Neural progenitor cell (in vitro differentiated cells): ENCODE measurements at places on chromosomes 4 and X.

DNA sequence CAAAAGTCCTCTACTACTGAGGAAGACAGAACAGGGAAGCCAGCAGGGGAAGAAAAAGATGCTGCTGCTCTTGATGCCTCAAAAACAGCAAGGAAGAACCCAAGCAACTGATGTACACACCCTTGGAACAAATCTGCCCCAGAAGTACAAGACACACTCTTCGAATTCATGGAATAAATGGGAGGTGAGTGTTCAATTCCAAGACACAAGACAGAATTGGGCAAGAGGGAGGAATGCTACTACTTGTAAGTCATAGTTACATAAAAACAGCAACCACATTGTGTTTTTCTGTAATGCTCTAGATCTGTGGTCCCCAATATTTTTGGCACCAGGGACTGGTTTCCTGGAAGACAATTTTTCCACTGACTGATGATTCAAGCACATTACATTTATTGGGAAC is 58.0 kb upstream of the H2AZ1 start:
- DNase-seq, result no peak

DNA sequence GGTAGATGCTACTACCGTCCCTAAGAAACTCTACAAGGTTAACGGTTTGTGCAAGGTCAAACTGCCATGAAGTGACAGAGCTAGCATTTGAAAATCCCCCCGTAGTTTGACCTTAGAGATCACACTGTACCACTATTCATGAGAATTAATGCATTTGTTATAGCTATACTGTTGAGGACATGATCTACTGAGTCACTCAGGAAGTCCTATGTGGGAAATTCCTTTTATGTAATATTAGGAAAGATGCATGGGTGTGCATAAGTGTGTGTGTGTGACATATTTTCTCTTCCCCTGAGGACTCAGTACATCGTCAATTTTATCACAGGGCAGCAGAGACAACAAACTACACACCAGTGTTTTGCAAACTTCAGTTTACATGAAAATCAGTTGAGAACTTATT is 141.1 kb downstream of the FBXW7 start:
- DNase-seq, result no peak

- no peak for DNase-seq
Measured at GRCh38 chrX:13902406-13902805, 85.5 kb upstream of the GPM6B start.

DNA sequence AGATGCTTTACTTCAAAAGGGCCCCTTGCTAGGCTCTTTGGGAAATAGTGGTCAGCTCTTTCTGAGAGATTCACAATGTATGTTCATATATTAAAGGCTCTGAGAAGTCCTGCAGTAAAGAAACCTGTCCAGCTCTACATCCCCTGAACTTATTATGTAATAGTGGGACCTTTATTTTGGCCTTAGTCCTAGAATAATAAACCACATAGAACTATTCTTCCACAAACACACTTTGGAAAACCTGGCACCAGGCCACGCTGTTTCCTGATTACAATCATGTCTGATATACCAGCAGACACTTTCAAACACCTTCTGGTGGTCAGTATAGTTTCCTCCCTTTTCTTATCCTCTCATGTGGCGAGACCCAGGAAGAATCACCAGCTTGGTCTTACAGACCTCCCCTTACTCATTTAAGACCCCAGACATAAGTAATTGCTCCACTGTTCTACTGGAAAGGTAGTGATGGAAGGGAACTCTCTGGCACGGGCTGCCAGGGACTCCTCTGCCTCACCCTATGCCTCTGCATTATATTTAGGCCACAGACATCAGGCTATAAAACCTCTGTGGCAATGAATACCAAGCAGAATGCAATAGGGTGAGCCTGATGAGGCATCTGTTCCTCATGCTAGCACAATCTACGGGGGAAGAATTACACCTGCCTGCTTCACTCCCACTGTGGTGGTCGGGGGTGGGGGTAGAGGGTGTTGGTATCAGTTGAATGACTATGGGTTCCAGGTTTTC is 5.7 kb upstream of the PPEF1 start:
- no peak for DNase-seq

DNA sequence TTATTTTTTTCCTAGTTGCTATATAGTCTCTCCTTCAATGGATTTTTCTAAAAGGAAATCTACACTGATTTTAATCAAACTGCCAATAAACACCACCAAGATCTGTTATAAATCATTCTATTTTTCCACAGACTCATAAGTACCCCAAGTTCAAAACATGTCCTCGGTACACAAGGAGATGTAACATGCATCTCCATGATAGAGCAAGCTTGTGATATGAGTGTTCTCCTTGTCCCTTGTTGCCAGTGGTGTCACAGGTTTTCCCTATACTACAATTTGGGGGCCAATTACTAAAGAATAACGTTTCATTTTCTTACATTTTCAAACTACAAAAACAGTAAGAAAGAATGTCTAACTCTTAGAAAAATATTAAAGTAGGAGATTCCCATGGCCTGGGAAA is 491 bp downstream of the ARHGEF6 start:
- DNase-seq, result no peak

DNA sequence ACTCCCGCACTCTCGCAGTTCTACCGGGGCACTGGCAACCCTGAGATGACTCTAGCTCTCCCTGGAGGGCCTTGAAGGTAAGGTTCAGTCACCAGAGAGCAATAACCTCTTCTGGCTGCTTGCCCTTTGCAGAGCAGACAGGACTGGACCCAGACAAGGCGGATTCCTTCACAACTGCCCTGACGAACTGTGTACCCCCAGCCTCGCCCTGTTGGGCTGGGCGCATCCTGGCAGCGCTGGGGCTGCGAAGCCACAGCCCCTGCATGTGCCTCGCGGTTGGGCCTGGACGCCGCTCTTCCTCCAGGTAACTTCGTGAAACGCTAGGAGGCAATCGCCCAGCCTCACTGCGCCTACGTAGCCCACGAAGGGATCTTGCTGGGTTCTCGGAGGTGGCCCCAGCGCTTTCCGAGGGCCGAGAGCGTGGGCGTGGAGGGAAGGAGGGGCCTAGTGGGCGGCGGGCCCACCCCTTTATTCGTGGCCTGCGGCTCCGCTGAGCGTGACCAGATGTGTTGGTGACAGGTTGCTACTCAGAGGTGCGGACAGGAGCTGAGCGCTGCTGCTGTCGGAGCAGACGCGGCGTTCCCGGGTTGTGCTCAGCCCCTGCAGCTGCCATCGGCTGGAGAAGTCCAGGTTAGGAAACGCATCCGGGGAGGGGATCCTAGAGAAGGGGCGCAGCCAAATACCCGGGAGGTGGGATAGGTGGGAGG is 1.9 kb upstream of the MAMLD1 start:
- peak; percentile 49 for DNase-seq

DNA sequence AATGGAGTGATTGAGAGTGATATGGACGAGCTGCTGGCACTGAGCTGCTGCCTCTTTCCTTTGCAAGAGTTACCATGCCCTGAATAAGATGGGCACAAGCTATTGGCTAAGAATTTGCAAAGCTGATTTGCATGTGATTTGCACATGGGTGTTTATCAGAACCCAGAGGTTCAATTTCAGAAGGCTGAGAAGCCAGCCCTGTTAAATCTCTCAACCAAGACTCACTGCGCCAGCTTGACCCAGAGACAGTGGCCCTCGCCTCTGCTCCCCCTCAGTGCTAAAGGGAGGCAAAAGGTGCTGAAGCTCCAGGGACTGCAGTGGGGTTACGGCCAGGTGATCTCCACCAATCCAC is 701 bp downstream of the ARHGAP4 start:
- no peak for DNase-seq

GRCh38 chrX:110915111-110915510 is 119.5 kb upstream of the CHRDL1 start:
- DNase-seq, result no peak

DNA sequence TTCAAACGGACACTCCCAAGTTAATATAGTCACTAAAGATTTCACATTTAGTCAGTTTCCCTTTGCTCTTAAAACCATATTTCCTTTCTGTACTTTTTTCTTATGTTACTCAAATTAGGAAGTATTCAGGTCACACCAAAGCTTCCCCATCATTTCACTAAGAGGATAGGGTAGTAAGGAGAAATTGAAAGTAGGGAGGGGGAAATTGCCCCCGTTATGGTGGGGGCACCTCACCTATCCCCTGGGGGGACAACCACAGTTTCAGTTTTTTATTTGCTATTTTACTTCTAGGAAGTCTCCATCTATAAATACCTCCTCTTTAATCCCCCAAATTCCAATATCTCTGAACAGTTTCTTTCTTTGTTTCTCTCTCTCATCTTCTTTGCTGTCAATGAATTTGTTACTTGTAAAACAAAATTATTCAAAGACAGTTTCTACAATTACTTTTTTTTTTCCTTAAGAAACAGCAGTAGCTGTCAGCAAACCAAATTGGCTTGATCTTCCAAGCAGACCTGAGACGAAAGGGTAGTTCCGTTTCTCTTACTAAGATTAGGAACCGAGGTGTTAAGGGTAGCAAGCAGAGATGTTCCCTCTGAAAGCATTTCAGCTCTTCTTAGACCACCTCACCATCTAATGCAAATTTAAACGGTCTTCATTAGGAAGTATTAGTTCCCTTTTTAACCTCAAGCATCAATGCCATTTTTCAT is 160.2 kb upstream of the KLF3 start:
- no peak for DNase-seq

DNA sequence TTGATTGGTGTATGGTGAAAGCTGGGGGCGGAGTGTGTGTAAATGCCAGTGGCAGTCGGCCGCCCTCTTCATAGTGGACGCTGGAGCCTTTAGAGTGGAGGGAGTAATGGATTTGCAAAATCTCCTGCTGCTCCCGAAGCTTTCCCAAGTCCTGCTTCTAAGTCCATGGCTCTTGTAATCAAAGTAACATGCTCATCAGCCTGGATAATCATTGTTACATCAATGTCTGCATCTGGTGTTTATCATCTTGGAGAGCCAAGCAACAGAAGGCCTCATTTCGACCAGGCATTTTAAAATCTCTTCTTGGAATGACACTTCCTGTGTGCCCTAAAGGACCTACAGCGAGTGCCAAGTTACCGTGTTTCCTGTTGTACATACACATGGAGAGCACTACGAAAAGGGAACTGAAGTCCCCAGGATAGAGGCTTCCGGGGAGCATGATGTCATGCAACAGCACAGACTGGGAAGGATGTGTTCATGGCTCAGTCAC is 32.2 kb downstream of the UNC5C start:
- DNase-seq, result no peak

DNA sequence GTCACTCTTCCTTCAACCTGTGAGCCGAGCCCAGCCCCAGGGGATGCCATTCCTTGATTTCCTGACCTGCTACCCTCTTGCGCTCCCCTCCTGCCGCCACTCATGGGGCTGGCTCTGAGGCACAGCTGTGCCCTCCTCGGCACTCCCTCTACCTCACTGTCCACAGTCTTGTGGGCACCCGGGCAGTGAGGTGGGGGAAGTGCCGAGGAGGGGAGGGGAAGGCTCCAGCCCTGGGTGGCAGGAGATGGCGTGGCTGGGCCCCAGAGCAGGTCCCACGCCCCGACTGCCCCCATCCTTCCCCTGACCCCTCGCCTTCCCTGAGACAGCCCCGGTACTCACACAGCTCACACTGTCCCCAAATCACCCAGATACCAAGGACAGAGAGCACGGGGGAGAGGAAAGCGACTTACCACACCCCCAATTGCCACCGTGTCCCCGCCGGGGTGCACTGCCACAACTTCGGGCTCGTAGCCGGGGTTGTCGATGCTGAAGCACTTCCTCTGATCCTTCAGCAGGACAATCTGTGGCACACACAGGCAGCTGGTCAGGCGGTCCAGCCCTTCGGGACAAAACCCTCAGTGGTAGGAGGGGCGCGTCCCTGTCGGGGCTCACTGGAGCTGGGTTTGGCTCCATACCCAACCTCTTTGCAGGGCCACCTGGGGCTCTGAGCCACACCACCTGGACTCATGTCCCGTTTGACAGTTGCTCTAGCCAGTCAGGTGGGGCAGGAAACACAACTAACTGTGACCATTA is 37.9 kb downstream of the WDR1 start:
- DNase-seq, result no peak

GRCh38 chr4:26731351-26732035 is 129.1 kb upstream of the STIM2 start:
- no peak for DNase-seq

DNA sequence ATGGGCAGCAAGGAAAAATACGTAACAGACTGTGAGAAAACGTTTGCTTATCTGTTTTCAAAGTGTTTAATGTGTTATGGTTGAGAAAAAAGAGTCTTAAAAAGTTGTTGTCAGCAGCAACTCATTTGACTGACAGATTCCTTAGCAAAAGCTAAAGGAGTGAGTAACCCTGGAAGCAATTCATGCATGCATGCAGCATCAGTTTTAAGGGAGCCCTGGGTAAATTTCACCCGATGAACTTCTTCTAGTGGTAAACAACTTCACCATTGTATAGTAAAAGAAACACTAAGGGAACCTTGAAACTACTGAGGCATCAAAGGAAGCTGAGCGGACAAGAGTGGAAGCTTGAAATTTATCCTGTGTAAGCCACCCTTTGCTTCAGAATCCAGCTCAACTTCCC is 583.2 kb upstream of the INTU start:
- no peak for DNase-seq

- no peak for DNase-seq
Measured at GRCh38 chrX:103441878-103442535, 65.7 kb downstream of the BEX3 start.

- peak; percentile 55 for DNase-seq
Measured at GRCh38 chr4:51884055-51884454, 41.1 kb downstream of the DCUN1D4 start.

GRCh38 chr4:169313732-169314131 is 43.0 kb upstream of the SH3RF1 start:
- no peak for DNase-seq

DNA sequence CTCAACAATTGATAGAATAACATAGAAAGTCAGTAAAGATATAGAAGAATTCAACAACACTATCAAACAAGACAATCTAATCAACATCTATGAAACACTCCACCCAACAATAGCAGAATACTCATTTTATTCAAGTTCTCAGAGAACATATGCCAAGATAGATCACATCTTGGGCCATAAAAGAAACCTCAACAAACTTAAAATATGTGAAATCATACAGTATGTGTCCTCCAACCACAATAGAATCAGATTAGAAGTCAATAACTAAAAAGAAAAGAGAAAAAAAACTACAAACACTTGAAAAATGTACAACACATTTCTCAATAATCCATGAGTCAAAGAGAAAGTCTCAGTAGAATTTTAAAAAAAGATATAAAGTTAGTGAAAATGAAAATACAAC is 78.6 kb upstream of the LDB2 start:
- DNase-seq, result no peak

- DNase-seq, result no peak
Measured at GRCh38 chr4:149523039-149523438, 292.6 kb downstream of the IQCM start.

GRCh38 chrX:129323115-129323514 is 200.2 kb downstream of the SMARCA1 start:
- no peak for DNase-seq

DNA sequence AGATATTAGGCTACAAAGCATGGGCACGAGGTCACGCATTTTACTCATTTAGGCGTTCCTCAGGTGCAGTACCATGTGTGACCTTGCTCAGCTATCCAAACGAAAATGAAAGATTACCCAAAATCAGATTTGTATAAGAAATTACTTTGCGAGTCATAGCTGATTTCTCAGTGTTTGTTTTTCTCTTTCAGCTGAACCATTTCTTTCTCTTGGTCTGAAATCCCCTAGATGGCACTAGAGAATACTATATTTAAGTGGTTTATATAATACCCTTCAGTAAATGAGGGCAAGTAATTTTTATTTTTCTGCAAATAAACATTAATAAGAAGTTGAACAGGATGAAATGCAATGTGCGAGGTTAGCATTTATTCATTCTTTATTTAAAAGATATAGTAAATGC is 496.6 kb downstream of the STIM2 start:
- no peak for DNase-seq
